ENCODE measurements at places on chromosomes 2 and 18.

GRCh38 chr2:38153476-38154135 lies 77.7 kb upstream of the CYP1B1 start:
- no peak for DNase-seq

GRCh38 chr2:29376541-29376940 lies 261.3 kb downstream of the CLIP4 start:
- DNase-seq = no peak

GRCh38 chr2:26178746-26179436 lies 6.0 kb downstream of the GAREM2 start:
- DNase-seq = no peak

DNA sequence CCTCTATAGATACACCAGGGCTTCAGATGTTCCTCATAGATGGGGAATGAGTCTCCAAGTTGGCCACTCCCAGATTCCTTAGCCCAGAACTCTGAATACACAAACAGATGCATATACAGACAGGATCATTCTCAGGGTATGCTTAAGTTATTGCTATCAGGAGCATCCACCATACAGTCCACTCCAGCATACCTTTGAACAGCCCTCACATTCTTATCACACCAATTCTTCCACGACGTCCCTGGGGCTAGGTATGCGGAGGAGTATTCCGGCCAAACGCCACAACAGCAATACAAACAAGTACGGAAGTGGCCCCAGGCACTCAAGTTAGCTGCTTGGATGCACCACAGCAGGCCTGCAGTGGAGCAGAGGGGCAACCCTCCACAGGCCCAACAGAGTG lies 312.5 kb upstream of the CHAC2 start:
- no peak for DNase-seq

DNA sequence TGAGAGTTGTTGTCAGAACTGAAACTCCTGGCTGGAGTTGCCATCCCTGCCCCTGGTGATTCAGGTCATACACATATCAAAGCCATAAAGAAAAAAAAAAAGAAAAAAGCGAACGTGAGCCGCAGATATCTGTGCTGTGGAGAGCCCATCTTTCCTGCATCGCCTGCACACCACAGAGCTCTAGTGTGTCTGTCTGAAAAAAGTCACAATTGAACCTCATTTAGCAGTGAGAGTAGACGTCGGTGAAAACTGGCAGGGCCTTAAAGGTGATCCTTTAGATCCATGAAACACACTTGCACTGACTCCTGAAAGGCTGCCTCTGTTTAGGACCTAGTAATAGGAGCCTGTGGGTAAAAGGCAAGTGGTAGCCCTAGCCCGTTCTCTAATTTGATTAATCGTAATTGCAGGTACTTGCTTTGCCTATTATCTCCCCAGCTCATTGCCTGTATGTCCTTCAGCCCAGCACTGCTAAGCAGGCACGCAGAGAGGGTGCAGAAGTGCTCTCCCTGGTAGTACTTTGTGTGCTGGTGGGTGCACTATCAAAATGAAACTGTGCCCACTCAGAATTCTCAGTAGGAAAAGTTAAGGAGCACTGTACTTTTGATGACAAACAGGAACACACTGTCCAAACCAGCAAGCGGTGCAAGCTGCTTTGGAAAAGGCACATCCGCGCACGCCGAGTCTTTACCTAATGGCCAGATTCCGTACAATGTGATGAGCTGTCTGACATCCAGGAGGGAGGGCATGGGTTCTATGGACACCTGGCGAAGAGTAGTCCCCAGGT lies 103.5 kb upstream of the ASB18 start:
- DNase-seq = no peak

- DNase-seq = no peak
These were observed 504.0 kb downstream of the EPHA4 start for GRCh38 chr2:221068123-221068522.

GRCh38 chr2:96832754-96833507 lies 10.9 kb downstream of the ANKRD23 start:
- DNase-seq = no peak

GRCh38 chr18:61546590-61546989 lies 213.4 kb downstream of the CDH20 start:
- no peak for DNase-seq

GRCh38 chr2:140804700-140805260 lies 1326.0 kb downstream of the LRP1B start:
- DNase-seq = no peak

DNA sequence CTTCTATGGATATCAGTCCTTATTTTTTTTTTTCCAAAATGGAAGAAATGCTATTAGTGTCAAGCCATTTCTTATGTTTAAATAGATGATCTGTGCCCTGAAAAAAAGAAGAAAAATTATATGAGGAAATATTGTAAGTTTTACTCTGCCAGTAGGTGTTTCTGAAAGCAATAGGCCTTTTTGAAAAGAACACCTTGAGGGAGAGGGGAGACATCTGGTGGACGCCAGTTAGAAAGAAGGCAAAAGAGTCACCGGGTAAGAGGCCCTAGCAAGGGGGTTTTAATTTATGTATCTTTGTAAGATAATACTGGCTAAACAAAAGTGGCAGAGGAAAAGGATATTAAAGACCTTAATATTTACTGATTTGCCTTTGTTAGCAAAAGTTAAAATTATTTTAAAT lies 56.1 kb downstream of the DYNAP start:
- DNase-seq = no peak

DNA sequence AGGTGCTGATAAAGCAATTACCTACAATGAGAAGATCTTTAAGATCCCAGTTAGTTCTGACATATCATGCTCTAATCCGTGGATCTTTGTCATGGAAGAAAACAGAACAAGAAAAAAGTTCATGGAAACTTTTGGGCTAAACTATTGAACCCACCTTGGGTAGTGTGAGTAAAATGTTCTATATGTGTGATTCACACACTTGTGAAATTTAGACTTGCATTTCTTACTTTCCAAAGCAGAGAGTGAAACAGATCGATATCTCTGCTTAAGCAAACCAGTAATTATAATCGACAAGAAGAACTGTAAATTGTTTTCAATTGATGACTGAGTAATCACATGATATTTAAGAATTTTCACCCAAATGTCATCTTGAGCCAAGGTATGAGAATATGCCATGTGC lies 214.2 kb downstream of the HRH4 start:
- no peak for DNase-seq

GRCh38 chr2:239662413-239663120 lies 261.7 kb upstream of the HDAC4 start:
- no peak for DNase-seq

DNA sequence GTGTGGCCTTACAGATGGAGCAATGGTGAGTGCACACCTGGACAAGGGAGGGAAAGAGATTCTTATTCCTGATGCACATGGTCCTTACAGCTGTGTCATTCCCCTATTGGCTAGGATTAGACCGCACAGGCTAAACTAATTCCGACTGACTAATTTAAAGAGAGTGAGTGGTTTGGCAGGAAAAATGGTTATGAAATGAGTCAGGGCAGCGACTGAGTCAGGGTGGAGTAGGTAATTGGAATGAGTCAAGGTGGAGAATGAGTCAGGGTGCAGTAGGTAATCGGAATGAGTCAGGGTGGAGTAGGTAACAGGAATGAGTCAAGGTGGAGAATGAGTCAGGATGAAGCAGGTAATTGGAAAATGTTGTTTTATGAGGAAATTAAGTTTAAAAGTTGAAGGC lies 1353.7 kb upstream of the LRRTM1 start:
- DNase-seq = no peak

- DNase-seq = no peak
These were observed 25.0 kb upstream of the KDM3A start for GRCh38 chr2:86416146-86416545.

DNA sequence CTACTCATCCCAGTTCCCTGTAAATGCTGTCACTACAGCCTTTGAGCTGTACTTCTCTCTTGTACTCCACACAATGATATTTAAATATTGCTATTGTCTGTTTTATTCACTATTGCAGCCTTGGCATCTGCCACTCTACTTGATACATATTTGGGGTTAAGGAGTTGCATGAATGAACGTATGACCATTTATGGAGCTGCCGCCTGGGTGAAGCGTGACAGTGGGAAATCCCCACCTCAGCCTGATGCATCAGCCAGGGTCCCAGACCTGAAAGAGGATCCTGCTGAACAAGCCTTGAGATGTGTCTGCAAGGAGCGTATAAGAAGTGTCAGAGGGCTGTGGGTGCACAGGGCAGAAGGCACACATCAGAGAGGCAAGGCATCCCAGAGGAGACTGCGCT lies 39.1 kb downstream of the MRPL35 start:
- peak; percentile 15 for DNase-seq

GRCh38 chr2:105834931-105835330 lies 90.2 kb downstream of the NCK2 start:
- DNase-seq = no peak

DNA sequence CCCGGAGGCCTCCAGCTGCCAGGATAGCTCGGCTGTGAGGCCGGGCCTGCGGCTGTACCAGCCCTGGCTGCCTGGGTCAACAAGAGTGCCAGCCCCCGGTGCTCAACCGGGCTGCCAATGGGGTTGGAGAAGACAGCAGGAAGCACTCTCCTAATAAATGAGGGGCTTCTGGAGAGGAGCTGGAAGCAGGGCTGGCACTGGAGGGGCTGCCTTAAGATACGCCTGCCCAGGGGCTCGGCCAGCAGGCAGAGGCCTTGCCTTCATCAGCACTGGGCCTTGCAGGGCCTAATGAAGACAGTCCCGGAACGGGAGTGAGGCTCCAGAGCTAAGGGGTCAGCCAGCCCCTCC lies 73.6 kb downstream of the TEX51 start:
- no peak for DNase-seq

DNA sequence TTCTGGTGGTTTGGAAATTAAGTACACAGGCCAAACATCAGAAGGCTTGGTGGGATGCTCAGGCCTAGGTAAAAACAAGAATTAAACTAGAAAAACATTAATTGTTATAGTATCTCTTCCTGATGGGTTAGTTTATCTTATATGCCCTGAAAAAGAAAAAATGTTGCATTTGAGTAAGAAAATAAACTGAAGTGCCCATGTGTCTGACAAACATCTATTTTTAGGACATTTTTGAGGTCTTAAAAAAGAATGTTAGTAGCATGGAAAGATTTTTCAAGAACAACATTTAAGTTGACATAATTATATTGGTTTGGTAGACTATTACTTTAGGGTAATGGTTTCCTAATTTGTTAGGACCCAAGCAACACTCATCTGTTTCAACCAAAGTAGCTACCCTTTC lies 140.1 kb upstream of the RND3 start:
- no peak for DNase-seq

DNA sequence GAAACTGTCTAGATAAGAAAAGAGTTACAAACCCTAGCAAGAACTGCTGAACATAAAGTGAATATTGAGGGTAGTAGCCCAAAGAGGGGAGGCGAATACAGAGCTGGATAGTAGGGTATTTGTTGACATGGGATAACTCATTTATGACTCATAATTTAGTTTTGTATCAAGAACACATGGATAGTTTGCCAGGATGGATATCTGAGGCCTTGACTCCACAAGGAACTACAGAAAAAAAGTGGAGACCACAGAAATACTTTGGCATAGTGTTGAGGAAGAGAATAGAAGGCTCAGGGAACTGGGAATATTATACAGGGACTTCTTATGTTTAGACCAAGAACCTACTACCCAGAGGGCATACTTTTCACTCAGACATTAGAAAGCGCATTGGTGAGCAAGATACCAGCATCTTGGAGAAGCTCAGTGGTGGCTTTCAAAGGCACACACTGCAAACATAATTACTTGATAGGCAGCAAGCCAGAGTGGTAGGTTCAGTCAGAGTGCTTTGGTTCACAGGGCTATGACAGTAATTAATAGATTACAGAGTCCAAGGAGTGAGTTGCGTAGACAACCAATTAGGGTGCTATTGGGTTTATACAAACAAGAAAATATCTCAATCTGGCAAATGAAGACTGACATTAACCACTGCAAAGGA lies 51.9 kb upstream of the ZBTB7C start:
- DNase-seq = no peak

GRCh38 chr18:34399892-34400291 lies 175.2 kb upstream of the NOL4 start:
- no peak for DNase-seq

- no peak for DNase-seq
These were observed 285.1 kb downstream of the TMX3 start for GRCh38 chr18:68429841-68430240.
